ENCODE measurements at places on chromosomes 1 and 21. TPM values are rescaled to one million over a fixed set of nuclear protein-coding genes. Genes with fewer than 3 reads are reported as not detected.

Gene SLC6A17
- 0.10 TPM for polyA plus RNA-seq

Gene ZYG11A
- not detected for polyA plus RNA-seq

Gene UTS2
- polyA plus RNA-seq, result not detected

Gene BEST4
- not detected for polyA plus RNA-seq

Gene TTC24
- polyA plus RNA-seq, result 0.12 TPM

Gene KIF2C
- polyA plus RNA-seq, result 0.23 TPM

DNA sequence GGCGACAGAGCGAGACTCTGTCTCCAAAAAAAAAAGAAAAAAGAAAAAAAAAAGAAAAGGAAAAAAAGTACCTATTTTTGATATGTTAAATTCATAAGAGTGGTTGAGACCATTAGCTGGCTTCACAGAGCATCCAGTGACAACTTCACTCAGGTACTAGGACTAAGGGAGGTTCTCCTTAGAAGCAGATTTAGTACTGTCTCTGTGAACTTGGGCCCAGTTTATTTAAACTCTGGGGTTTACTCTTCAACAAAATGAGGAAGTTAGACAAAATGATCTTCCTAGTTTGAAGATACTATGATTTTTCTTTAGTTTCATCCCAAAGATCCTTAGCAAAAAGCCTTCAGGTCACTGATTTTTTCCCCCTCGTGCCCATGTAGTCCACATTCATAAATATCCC lies 21.2 kb downstream of the MACO1 start:
- no peak for DNase-seq

DNA sequence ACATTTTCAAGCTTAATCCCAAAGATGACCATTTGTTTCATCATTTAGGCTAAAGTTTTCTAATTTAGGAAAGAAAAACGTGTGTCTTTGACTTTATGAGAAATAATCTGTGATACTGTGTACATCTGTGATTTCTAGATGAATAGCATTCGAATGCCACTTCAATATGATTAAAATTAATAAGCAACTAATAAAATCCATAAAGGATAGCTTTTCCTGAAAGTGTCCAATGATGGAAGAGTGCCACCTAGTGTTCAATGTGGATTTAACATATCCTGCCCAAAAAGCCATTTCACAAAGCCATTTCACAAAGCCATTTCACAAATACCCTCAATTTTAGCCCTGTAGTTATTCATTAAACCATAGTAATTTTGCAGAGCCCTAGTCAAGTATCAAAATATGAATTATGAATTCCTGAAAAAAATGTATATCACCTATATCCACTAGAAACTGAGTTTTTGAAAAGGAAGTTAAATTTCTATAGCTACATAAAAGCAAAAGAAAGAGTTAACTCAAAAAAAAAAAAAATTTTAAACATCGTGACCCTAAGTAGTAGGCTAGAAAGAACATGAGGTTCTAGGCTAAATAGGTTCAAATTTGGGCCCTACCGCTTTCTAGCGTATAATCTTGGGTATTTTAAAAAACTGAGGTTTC lies 19.1 kb downstream of the NME7 start:
- DNase-seq, result no peak

DNA sequence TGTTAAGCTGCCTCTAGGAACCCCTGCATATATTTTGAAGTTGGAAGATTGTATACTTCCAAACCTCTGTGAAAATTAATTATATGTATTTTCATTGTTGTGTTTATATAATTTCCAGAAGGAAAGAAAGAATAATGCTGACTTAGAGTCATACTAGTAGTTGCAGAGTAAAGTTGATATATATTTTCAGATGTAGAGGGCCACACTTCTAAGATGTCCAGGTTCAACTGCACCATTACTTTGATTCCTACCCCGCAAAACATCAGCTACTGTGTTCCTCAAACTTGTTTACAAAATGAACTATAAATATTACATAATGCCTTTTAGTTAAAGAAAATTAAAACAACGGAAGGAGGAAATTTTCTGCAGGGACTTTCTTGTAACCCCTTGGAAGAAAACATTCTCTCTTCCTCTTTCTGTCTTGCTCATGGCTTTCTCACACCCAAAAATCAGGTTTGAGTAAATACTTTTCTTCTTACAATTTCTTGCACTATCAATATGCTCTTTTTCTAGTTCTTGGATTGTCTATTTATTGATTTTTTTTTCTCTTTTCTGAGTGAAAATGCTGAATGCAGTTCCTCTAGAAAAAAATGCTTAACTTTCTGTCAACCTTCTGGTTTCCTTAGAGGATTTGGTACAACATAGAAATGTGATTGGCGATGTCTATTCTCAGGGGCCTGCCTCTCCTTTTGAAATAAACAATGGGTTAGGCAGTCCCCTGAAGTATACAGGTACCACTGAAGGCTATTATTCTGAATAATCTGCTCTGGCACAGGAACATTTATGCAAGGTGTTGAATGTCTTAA lies 867.8 kb downstream of the TTLL7 start:
- DNase-seq, result no peak

DNA sequence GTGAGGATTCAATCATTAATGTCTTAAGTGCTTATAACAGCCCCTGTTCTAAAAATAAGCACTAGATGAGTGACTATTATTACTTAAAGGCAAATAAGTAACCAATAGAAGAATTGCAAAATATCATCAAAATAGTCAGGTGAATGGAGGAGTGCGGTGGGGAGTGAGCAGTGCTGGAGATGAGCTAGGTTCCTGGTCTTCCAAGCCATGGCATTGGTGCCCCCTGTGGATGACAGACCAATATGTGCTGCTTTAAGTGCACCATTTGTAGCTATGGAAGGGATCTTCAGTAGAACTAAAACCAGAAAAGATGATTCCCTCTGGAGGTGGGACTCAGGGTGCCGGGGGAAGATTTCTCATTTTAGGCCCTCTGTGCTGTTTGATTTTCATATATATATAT lies 46.1 kb upstream of the SLC30A1 start:
- no peak for DNase-seq

GRCh38 chr1:190478149-190479049 lies 735 bp upstream of the BRINP3 start:
- DNase-seq, result no peak

DNA sequence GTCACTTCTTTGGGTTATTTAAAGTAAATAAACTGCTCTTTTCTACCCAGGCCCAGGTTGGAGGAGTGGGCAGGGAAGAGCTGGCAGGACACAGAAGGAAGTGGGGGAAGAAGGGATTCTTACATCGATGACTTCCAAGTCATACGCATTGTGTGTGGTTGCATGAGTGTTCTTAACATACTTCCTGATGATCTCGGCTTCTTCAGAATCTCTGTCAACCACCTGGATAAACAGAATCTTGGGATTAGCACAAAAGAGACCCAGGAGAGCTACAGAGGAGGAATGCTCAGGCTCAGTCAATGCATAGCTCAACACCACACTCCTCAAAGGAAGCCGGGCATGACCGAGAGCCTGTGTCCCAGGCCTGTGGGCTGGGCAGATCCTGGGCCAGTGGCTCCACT lies 42.1 kb downstream of the PARP1 start:
- DNase-seq, result no peak

DNA sequence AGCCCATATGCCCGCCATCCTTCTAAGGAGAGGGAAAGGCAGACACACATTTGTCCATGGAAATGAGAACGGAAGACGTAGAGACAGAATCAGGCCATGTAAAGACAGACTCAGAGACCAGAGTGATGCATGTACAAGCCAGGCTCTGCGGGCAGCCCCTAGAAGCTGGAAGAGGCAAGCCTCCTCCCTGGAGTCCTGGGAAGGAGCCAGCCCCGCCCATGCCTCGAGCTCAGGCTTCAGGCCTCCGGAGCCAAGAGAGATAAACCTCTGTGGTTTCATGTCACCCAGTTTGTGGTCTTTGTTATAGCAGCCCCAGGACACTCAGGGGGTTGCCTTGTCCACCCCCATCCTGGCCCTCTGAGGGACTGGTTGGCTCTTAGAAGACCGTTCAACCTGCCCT lies 11.6 kb downstream of the PDE9A start:
- DNase-seq, result no peak

DNA sequence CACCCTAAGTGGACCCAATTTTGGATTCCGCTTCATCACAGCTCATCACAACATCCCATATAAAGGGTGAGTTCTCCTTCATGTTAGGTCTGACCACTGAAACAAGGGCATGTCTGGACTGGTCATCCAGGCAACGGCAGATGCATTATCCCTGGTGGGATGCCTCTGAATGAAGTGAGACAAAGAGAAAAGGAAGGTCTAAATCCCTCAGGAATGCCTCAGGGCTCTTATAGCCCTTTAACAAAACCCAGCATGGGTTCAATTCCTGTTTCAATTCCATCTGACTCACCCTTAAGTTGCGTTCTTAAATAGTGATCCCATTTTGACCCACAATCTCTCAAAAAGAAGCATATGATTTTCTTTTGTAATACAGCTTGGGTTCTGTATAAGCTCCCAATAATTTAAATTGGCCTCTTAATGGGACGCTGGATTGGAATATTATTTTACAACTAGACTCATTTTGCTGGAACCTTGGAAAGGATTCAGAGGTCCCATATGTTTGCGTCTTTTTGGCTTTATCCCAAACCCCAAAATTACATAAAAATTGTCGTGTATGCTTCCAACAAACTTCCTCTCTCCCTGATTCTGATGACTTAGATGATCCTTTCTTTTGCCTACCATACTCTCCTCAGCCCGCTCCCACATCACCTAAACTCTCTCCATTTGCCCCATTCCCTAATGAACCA lies 287.4 kb upstream of the ZP4 start:
- DNase-seq, result no peak

DNA sequence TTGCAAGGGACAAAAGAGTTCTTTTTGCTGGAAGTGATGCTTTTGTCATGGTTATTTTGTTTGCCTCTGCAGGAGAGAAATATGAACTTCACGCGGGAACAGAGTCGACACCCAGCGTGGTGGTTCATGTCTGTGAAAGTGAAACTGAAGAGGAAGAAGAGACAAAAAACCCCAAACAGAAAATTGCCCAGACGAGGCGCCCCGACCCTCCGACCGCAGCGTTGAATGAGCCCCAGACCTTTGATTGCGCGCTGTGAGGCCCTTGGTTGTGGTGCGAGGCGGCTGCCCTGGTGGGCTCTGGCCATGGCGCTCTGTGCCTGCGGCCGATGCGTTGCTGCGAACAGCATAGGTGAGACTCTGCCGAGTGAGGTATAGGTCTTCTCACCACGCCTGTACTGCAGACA lies 20.9 kb upstream of the NCMAP start:
- DNase-seq, result no peak

DNA sequence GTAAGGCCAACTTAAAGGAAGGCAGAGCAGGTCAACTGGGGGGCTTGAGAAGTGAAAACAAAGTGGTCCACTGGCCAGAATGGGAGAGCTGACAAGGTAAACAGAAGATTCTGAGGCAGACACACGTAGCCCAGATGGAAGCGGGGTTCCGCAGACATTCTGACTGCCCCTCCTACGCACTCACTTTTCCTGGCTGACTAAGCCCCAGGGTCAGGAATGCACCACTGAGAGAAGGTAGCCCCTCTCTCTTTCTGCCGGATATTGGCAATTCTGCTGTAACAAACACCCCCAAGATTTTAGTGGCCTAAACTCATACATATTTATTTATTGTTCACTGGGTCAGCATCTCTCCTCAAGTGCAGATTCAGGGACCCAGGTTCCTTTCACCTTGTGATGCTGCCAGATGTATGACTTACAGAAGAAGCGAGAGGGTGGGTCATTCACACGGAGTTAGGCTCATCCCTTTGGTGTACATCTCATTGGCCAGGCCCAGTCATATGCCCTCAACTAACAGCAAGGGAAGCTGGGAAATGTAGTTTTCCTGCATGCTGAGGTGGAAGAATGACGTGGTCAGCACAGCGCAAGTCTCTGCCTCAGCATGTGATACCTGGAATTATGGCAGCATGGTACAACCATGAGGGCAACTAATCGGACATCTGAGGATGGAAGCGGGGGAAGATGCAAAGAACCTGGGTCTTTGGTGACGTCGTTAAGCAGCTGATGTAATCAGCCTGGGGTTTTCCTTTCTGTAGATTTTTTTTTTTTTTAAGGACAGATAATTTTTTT lies 43.4 kb upstream of the MRPS6 start:
- no peak for DNase-seq

- no peak for DNase-seq
These were observed 108.9 kb upstream of the NEK7 start for GRCh38 chr1:198047913-198048312.

DNA sequence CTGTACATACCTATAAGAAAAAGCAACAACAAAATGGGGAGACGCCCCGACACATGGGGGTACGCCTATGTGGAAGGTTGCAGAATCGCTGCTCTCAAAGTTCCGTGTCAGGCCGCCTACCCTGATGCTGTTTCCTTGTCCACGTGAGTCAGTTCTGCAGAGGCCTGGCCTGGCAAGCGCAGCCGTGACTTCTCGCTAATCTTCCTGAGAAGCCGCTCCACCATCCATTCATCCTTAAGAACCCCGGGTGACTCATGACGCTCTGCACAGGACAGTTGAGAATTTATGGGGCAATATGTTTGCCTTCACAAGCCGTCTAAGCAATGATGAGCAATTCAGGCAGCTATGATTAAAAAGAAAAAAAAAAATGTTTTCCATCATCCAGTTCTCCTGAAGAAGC lies 122.3 kb upstream of the TMPRSS2 start:
- peak; percentile 37 for DNase-seq

- no peak for DNase-seq
These were observed 73.4 kb downstream of the PLPPR5 start for GRCh38 chr1:98931128-98931835.

GRCh38 chr1:206937425-206937824 lies 8.8 kb downstream of the PIGR start:
- no peak for DNase-seq

DNA sequence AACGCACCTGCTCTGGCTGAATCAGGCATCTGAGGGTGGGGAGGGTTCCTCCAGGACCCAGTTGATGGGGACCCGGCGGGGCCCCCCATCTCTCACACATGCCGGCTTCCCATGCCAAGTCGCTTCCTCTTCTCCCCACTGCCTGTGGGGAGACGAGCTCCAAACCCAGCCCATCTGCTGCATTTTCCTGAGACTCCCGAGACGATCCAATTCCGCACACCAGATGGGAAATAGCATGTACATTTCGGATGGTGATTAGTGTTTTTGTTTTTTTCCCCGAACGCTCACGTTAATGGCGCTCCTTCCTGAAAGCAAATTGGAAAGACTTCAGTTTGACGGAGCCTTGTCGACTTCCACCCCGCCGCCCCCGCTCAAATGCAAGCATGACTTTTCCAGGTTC lies 13.2 kb upstream of the GRIK3 start:
- DNase-seq, result no peak

DNA sequence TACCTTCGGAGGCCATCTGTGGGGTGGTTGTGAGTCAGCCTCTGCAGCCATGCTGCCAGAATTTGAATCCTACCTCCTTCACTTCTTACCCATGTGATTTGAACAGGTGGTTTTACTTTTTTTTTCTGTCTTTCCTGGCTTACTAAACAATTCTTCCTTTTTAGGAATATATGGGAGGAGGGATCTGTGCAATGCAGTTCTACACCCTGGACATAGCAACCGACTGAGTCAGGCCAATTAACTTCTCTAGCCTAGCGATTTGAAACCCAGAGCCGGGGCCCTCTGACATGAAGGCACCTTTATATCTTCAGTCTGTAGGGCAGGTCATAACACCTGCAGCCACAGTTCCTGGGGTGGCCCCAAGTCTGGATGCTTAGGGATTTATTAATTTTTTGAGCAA lies 83.6 kb downstream of the ST6GALNAC3 start:
- DNase-seq, result no peak

- no peak for DNase-seq
These were observed 7.8 kb downstream of the ADAMTS4 start for GRCh38 chr1:161190962-161191521.
